ENCODE measurements at places on chromosomes 11 and 22.

GRCh38 chr22:39416319-39416718 is 16.7 kb downstream of the TAB1 start:
- DNase-seq = no peak

DNA sequence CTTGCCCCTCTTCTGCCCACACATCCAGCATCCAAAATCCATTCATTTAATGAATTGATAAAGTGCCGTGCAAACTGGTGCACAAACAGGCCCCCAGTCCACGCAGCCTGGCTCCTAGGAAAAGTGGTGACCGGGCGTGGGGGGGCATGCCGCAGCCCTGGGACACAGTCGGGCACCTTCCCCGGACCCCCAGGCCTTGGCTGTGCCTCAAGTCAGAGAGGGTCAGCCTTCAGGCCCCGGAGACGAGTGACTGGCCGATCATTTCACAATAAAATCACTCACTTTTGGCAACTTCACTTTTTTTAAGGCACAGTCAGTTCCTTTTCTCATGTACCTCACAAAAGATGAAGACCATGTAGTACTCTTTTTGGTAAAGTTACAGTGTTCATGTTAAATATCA is 8.0 kb downstream of the CDPF1 start:
- DNase-seq = no peak

DNA sequence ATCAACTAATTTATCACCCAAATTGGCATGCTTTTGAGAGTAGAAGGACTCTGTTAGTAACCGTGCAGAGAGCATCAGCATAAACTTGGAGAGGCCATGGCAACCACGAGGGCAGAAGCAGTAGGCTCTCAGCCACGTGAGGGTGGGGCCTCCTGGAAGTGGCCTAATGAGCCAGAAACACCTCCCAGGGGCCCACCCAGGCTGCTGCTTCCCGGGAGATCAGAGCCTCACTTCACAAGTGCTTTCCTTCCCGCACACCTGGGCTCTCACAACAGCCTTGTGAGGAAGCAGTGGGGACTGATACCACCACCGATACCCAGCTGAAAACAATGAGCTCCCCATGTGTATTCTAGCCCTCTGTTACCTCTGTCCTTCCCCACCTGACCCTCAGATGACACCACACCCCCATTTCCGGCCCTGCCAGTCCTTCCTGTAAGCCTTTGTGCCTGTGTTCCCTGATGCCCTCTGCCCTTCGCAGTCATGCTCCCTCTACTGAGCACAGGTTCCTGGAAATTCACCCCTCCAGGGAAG is 17.0 kb downstream of the TRIM29 start:
- DNase-seq = no peak

DNA sequence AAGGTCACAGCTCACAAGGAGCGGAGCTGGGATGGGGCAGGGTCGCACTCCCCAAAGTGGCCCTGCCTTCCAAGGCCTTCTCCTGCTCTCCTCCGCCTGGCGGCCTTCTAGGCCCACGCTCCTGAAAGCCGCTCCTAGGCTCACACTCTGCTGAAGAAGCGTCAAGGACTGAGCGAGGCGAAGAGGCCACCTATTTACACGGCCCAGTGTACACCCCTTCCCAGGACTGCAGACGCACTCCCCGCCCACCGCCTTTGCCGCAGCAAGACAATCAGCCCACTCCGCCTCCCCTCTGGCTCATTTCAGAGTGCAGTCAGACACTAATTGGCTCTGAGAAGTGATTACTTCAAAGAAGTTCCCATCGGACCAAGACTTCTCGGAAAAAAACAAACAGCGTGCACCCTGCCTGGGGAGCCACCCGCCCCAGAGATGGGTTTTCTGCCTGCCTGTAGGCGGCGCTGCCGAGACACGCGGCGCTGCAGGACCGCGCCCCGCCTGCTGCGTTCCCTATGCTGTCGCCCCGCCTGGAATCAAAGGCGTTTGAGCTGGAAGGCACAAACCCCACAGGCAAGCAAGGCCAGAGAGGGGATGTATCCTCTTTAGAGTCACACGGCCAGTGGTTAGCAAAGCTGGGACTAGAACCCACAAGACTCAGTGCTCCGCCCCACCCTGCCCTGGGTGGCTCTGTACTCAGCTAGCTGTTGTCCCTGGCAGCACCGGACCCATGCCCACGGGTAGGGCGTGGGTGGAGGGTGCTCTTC is 414.8 kb downstream of the BUD13 start:
- no peak for DNase-seq

DNA sequence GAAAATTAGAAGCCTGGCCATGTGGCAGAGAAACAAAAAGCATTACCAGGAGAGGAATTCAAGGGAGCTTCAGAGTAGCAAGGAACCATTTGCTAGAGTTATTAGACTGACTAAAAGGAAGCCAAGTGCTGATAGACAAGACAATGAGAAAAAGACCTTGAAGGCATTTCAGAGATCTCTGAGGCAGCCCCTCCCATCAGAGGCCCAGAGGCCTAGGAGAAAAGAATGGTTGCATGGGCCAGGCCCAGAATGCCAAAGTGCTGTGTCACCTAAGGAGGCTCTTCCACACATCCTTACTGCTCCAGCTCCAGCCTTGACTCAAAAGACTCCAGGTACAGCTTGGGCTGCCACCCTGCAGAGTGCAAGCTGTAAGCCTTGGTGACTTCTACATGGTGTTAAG is 61.8 kb upstream of the POU2AF2 start:
- DNase-seq = no peak

DNA sequence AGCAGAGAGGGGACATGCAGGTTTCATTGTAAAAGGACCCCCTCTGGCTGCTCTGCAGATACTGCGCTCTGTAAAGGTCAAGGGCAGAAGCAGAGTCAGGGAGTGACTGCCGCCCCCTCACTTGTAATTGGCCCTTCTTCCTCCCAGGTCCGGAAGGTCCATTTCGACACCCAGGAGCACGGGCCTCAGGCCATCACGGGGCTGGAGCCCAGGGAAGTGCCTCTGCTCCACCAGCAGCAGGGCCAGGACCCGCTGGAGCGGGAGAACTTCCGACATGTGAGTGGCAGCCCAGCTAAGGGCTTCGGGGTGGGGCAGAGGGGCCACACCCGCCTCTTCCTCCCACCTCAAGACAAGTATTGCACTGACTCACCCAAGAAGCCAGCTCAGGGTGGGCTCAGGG is 24.0 kb upstream of the LRRC10B start:
- DNase-seq = no peak

DNA sequence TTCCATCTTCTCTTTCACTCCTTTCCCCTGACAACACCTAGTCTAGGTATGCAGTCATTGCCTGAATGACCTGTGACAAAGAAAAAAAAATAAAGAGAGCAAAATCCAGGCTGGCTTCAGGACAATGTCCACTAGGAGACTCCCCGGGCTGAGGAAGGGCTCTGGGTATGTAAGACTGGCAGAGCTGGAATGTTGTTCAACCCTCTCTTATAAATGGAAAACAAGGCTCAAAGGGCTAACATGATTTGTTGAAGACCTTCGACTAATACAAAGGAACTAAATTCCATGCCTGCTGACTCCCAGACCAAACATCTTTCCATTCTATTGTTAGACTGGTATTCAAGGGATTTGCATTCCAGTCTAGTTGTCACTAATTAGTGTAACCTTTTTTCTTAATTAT is 122.2 kb downstream of the ARL14EP start:
- DNase-seq = no peak

- no peak for DNase-seq
Measured at GRCh38 chr11:61049063-61049377, 53.3 kb upstream of the CD5 start.

- DNase-seq = peak; percentile 12
Measured at GRCh38 chr22:39212721-39213376, 31.9 kb downstream of the PDGFB start.

GRCh38 chr22:40542821-40543540 is 93.5 kb downstream of the MRTFA start:
- no peak for DNase-seq

DNA sequence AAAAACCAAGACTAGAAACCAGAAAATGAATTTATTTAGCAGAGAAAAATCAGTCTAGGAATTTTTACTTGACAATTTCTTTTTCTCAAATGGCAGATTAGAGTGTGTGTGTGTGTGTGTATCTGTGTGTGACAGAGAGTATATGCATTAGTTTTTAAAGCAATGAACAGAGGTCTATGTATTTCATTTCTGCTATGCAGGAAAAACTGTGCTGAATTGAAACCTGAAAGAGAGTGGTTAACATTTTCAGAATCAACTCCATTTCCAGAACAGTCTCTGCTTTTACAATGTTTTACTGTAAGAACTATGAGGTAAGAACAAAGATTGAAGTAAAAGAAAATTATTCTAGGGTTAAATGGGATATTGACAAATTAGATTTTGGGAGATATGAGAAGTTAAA is 114.8 kb downstream of the GRM5 start:
- DNase-seq = no peak

DNA sequence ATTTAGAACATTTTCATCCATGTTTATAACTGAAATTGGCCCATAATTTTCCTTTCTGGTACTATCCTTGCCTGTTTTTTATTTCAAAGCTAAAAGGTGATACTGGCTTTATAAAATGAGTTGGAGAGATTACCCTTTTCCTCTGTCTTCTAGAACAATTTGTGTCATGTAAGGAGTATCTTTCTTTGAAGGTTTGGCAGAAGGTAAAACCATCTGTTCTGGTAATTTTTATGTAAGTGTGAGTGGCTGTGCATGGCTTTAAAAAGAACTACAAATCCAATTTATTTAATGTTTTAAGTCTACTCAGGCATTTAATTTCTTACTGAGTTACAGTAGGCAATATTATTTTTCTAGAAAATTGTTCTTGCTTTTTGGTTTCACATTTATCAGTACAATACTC is 7.7 kb upstream of the MRGPRD start:
- no peak for DNase-seq

- no peak for DNase-seq
Measured at GRCh38 chr11:64265176-64266160, 14.1 kb downstream of the PLCB3 start.

DNA sequence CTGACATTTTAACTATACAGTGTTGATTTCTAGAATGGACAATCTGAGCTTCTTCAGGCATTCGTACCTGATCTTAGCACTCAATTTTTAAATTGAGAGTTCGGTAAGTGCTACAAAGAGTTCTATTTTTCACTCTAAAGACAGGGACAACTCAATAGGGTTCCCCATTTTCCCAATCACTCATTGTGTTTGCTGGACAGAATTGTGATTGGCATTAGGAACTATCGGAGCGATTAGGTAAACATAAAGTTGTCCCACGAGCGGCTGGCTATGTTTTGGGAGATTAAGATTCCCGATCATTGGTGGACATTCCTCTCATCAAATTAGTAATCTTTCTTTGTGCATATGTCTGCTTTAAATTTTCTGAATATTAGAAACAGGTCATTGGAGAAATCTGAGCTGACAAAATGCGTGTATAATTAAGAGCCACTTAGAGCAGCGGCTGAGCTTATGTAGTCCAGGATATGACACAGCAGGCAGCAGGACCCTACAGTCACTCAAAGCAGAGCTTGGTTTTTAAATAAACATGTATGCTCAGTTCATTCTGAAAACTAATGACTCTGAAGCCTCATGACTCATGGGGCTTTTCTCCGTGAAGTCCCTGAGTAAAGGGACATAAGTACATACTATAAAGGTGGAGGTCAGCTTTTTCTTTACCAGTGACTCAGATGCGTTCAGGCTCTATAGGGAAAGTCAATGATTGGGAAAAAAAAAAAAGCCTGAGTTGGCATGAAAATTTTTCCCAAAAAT is 109.4 kb downstream of the GRIA4 start:
- peak; percentile 17 for DNase-seq

GRCh38 chr22:20037419-20037818 is 16.5 kb downstream of the TANGO2 start:
- DNase-seq = no peak

DNA sequence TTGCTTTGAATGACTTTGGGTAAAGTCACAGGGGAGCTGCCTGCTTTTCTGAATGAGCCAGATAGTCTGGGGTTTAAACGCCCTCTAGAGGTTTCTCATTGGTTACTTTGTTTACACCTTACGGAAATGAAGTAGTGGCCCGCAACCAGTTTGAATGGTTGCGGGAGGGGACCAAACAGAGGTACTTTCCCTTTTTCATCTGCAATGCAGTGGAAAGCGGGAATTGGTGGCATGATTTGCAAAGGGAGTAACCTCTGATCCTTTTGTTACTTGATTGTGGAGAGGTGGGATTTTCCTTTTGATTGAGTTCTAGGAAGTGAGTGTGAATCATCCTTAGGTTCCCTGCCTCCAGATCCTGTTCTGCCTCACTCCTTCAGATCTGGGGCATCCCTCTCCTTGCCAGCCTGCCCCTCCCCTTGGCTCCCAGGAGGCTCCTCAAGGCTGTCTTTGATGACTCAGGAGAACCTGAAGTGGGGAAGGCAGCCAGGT is 15.9 kb upstream of the GLYATL1 start:
- no peak for DNase-seq

DNA sequence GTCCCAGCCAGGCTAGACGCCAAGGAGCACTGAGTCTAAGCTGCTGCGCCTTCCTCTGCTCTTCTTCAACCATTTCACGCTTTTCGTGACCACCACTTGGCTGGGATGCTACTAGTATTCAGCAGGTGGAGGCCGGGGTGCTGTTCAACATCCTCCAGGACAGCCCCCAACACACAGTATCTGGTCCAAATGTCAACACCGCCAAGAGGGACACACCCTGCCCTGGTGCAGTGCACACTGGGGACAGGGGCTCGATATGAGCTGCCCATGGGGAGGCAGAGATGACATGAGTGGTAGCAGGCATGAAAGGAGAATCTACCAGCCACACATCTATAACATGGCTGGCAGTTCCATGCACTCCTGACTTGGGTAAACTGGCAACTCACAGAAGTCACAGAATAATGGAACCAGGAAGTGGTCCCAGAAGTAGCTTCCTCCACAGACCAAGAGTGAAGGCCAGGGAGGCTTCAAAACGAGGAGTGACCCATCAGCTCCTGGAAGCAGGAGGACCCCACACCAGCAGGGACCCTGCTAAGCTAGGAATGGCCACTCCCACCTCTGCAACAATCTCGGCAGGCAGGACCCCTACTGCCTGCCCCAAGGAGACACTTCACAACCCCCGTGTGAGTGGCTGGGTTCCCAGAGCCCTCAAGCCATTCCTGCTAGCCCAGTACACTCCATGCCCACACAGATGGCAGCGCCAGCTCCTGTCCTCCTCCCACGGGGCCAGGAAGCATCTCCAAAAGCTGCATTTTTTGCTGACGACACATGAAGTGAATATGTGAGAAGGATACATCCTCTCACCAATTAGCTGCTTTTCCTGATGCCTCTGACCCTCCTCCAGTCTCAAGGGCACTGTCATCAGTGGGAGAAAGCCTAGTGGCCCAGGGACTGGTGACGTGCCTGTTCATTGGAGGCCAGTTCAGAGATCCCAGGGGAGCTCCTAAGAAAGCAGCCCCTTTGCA is 78.8 kb downstream of the DGCR2 start:
- DNase-seq = no peak

GRCh38 chr22:49134076-49134475 is 693.6 kb downstream of the BRD1 start:
- DNase-seq = no peak

DNA sequence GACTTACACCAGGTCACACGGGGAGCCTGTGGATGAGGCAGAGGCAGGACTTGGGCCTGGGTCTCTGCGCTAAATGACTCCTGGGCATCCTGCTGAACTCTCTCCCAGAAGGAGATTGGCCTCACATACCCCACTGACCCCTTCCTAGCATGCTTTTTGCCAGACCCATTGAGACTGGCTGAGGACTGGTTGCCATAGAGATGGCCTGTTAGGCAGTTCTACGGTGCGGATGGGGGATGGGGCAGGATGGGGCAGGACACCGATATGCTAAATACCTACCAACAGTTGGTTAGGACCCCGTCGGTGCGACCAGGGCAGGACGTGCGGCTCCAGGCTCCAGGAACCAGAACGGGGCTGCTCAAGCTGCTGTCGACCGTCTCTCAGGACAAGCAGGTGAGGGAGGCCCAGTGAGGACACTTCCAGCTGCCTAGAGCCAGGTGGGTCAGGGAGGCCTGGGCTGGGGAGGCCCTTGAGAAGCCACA is at the start of gene TSGA10IP:
TSGA10IP (plus strand) TSS at position 51 of the 482 bp plus-strand sequence; CDS start at position 247, 196 bp downstream.
- no peak for DNase-seq

All from GM13977 (cell line).